ENCODE measurements at places on chromosomes 1 and 21.
A peak's percentile ranks its signal among the peaks of the same experiment; 100 is the strongest.

- DNase-seq, result peak; percentile 95
Measured at GRCh38 chr1:22052115-22053016, at the start of gene CDC42. CDC42 (plus strand) TSS chr1:22052709; CDS start chr1:22078479, 25,770 bp downstream.

DNA sequence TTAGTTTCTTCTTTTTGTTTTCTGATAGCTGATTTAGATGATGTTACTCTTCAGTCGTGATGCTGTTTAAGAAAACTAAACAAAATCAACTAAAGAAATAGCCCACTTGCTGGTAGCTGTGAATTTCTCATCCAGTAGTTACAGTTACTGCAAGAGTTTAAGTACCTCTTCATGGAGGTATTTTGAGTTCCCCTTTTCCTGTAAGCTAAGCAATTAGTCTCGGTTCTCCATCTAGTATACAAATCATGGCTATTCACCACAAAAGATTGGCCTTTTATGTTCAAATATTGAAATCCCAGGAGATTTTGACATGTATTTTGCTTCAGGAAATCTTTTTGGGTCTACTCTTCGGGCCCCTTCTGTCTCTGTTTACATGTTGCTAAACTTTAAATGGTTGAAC lies 31.1 kb downstream of the HUNK start:
- no peak for DNase-seq

- no peak for DNase-seq
Measured at GRCh38 chr1:1275836-1276235, 2.2 kb upstream of the UBE2J2 start.

DNA sequence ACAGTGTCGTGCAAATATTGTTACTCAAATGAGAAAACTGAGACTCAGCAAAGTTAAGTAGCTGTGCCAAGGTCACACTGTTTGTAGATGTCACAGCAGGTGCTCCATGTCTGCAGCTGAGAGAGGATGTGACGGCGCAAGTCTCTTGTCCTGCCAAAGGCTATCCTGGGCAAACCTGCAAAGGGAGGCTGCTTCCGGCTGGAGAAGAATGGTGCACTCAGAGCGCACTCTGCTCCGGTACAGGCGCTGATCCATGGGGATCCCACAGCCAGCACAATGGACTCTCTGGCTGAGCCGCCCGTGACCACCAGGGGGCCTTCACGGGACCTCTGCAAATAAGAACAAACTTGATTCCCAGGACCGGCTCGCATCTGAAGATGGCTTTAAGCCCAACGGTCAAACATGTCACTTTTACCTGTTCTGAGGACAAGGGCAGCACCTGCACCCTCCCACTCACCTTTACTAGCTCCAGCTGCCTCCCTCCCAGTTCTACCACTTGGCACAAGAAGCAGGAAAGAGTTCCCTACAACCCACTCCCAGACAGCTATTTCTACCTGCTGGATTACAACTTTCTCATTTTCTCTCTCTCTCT lies 21.9 kb downstream of the RD3 start:
- DNase-seq, result peak; percentile 80

DNA sequence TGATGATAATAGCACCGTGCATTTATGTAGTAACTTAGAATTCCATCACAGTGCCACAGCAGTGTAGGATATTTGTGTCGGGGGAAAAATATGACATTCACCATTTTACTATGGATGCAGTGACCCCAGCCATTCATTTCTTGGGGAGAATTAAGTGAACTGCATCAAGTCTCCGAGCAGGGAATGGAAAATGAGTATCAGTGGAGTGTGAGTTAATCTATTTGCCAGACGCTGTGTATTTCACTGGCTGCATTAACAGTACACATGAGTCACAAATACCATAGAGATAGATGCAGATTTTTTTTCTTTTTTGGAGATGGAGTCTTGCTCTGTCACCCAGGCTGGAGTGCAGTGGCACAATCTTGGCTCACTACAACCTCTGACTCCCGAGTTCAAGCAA lies 33.8 kb upstream of the SLC45A1 start:
- no peak for DNase-seq

GRCh38 chr21:29217818-29218291 lies 80.9 kb upstream of the BACH1 start:
- DNase-seq, result no peak

DNA sequence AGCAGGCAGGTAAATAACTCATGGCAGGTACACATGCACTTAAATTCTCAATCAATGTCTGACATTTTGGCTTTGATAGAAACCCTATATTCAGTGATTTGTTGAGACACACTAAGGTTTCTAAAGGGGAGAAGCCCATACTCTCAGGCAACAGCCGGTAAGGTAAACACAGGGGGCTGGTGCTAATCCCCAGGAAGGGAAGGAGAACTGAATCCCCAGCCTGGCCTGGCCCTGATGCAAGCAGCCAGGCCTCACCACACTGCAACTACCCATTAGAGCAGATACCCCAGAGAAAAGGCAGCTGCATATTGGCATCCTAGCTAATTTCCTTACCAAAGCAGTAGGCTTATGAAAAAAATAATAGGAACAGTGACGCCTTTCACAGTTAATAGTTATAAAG lies 116.5 kb upstream of the LRRC7 start:
- DNase-seq, result no peak

- peak; percentile 6 for DNase-seq
Measured at GRCh38 chr1:248589334-248589733, 8.2 kb downstream of the OR2T10 start.

DNA sequence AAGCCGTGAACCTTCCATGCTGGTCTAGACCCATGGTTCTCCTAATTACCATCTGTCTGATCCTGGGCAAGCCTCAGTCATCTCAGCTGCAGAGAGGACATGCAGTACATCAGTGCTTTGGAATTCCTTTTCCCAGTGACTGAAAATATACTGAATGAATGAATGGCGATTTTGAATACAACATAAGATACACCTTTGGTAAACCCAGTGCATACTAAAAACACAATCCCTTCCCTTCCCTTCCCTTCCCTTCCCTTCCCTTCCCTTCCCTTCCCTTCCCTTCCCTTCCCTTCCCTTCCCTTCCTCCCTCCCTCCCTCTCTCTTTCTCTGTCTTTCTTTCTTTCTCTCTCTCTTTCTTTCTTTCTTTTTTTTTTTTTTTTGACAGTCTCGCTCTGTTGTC lies 21.3 kb upstream of the PLXNA2 start:
- DNase-seq, result no peak

DNA sequence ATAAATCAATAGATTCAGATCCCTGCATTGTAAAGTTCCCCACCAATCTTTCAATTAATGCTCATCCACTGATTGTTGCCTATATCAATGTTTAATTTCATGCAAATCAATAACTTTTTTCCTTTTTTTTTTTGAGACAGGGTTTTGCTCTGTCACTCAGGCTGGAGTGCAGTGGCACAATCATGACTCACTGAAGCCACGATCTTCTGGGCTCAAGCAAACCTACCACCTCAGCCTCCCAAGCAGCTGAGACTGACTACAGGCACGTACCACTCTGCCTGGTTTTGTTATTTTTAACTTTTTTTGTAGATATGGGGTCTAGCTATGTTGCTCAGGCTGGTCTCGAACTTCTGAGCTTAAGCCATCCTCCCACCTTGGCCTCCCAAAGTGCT lies 25.7 kb downstream of the DIO1 start:
- DNase-seq, result no peak

GRCh38 chr1:63794939-63795378 lies 21.1 kb downstream of the ROR1 start:
- DNase-seq, result no peak

DNA sequence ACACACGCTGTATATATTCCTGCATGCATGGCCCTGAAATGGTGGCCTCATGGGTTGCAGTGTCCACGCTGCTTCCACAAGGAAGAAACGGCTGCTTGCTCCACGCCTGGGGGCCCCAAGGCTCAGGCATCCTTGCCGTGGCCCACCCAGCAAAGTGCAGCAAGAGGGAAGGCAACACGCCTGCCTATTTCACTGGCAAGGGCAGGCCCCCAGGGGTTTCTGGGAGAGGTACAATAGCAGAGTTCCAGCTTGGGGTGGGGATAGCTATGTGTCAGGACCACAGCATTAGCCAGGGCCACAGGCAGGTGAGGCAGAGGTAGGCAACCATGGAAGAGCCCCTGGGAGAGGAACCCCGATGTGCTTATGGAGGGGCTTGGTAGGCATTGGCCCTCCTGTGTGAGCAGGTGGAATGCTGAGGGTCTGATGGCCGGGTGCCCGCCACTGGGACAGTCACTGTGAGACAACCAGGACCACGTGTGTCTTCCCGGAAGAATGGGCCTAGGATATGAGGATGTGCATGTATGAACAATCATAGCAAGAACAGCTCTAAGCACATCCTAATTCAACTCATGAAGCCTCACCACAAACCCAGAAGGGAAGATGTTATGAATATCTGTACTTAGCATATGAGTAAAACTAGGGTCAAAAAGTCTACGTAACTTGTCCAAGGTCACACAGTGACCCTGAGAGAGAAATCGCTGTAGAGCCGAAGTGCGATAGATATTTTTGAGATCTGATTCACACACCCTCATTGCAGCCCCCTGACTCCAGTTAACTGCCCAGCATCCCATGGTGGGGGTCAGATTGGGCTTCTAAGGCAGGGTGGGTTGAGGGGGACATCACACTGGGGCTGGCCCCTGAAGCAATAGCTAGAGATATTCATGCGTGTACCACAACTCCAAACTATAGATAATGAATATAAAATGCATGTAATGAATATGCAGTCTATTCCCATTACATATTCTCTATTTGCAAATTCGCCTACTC lies 11.8 kb downstream of the TFF2 start:
- no peak for DNase-seq

DNA sequence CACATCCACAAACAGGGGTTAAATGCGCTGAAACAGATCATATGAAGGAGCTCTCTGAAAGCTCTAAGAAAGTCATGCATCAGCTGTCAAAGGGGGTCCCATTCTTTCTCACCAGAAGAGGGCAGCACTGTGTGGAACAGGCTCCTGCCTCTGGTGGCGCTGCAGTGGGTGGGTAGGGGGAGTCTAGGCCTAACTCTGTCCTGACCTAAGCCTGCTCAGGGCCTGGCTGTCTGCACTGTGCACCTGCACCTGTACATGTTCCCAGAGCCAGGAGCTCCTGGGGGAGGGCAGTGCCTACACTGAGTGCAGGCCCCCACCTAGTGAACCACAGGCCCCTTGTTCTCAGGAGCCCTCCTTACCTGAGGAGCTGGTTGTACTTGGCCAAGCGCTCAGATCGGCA lies 16.0 kb downstream of the ENO1 start:
- no peak for DNase-seq

DNA sequence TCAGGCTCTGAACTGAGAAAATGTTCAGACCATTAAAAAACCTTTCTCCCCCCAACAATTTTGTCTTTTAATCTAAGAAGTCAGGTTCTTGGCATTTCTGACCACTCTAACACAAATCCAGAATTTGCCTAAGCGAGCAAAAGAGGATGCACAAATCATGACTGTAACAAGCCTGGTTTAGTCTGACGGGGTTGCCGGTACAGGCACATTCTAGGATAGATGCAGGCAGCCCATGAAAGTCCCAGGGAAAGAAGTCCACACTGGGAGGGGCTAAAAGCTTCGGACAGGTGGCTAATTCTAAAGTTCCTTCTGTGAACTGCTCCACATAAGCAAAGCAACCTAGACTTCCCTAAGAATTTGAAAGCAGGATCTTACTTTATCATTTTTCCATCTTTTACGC lies 48.0 kb upstream of the KCNE1 start:
- no peak for DNase-seq

- DNase-seq, result no peak
Measured at GRCh38 chr1:1437033-1437903, 1.8 kb downstream of the VWA1 start.

- no peak for DNase-seq
Measured at GRCh38 chr1:208536212-208536611, 292.0 kb upstream of the PLXNA2 start.

DNA sequence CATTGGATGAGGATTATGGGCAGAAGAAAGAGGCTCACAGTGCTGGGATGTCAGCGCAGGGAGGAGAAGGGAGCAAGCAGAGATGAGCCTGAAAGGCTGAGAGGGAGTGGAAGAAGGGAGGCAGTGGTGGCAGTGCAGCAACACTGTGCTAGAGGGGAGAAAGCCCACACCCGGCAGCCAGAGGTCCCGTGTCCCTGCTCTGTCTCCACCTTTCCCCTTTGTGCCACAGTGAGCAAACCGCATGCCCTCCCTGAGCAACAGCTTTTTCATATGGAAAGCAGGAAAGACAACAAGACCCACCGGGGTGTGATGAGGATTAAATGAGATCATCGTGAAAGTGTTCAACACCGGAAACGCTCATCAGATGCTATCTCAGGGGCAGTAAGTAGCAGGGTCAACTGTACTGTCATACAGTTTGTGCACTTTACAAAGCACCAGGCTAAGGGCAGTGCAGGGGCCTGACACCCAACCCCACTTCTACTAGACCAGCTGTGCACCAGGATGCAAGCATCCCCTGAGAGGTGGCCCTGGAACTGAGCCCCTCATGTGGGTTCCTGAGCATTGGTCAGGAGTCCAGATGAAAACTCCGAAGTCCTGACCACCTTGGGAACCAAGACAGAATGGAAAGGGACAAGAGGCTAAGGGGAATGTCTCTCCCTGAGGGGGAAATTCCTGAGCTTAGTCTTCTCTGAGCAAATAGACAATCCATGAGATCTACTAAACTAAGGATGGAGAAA lies 9.1 kb downstream of the NHLH1 start:
- no peak for DNase-seq

- DNase-seq, result no peak
Measured at GRCh38 chr1:1927751-1928150, 8.7 kb upstream of the TMEM52 start.

GRCh38 chr1:12511516-12512468 lies 106.2 kb downstream of the DHRS3 start:
- DNase-seq, result no peak

DNA sequence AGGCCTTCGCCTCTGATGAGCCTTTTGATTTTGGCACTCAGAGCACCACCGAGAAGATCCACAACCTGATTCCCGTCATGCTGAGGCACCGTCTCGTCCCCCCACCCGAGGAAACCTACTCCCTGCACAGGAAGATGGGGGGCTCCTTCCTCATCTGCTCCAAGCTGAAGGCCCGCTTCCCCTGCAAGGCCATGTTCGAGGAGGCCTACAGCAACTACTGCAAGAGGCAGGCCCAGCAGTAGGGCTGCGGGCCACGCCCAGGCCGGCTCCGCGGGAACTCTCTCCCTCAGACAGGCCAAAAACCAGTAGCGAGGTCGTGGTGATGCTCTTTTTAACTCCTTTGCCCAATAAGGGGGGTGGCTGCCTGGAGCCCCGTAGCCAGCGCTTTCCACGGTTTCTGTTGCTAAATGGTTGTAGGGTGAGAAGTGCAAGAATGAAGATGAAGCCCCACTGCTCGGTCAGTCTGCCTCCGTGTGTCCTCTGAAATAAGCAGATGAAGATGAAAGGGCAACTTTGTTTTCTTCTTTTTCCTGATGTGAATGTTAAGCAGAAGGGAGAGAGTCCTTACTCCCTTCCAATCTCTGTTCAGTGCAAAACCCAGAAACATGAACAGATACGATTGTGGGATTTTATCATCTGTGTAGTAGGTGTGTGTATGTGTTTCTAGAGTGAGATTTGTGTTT lies 46.5 kb downstream of the COQ8A start:
- no peak for DNase-seq

GRCh38 chr1:54579337-54579781 lies 31.3 kb downstream of the ACOT11 start:
- DNase-seq, result no peak

- no peak for DNase-seq
Measured at GRCh38 chr1:177912991-177913390, 56.9 kb downstream of the SEC16B start.

- DNase-seq, result no peak
Measured at GRCh38 chr1:225849925-225850324, 32.3 kb downstream of the TMEM63A start.

- no peak for DNase-seq
Measured at GRCh38 chr1:216425577-216425976, 2.3 kb upstream of the USH2A start.

Measured in MM.1S (cell line).